CD4-positive, alpha-beta T cell treated with Interleukin-17A for 1 hour (primary cell): ENCODE measurements at places on chromosomes 5 and 9.

DNA sequence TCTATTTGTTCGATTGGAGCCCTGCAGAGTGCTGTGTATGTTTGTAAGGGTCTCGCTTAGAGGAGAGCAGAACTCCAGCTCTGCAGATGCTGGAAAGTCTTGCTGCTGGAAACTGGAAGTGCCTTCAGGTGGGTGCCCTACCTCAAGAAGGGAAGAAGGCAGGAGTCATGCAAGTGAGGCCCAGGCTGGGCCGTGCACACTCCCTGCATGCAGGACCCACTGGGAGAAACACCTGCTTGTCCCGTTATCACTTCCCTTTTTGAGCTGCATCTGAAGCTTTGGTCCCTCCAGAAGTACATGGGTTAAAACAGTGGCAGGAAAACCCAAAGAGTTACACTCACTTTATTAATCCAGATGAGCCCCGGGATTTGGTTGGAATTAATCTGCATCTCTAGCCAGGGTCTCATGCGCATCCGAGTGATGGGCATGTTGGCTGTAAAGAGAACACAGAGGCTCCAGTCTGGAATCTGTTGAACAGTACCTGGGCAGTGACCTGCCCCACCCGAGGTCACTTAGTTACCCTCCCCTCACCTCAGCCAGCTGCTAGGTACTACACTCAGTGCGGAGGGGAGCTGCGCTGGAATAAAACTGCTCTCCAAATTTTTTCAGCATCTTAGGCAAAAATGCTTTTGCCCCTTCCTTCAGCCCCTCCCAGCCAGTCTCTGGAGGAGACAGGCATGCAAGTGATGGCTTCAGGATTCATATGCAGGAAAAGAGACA lies 1.4 kb downstream of the IRF1 start:
- DNase-seq = peak; percentile 29

DNA sequence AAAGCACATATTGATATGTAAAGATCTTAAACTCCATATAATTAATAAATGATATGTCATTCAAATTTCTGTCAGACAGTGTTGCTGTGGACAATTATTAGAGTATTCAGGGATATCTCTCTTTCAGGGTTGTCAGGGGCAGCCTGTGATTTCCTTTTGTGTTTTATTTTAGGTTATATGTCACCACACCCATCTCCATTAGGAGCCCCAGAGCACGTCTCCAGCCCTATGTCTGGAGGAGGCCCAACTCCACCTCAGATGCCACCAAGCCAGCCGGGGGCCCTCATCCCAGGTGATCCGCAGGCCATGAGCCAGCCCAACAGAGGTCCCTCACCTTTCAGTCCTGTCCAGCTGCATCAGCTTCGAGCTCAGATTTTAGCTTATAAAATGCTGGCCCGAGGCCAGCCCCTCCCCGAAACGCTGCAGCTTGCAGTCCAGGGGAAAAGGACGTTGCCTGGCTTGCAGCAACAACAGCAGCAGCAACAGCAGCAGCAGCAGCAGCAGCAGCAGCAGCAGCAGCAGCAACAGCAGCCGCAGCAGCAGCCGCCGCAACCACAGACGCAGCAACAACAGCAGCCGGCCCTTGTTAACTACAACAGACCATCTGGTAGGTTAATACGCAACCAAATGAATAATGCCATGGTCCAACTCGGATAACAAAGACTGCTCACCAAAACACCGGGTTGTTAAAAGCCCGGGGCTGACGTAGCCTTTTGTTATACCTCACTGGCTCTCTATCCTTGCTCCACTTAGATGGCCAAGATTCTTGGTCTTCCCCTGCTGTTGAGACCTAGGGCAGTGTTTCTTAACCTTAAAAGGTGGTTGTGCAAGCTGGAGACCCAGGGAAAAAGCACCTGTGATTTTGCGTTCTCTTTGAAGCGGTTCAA lies 24.4 kb downstream of the SMARCA2 start:
- DNase-seq = no peak

DNA sequence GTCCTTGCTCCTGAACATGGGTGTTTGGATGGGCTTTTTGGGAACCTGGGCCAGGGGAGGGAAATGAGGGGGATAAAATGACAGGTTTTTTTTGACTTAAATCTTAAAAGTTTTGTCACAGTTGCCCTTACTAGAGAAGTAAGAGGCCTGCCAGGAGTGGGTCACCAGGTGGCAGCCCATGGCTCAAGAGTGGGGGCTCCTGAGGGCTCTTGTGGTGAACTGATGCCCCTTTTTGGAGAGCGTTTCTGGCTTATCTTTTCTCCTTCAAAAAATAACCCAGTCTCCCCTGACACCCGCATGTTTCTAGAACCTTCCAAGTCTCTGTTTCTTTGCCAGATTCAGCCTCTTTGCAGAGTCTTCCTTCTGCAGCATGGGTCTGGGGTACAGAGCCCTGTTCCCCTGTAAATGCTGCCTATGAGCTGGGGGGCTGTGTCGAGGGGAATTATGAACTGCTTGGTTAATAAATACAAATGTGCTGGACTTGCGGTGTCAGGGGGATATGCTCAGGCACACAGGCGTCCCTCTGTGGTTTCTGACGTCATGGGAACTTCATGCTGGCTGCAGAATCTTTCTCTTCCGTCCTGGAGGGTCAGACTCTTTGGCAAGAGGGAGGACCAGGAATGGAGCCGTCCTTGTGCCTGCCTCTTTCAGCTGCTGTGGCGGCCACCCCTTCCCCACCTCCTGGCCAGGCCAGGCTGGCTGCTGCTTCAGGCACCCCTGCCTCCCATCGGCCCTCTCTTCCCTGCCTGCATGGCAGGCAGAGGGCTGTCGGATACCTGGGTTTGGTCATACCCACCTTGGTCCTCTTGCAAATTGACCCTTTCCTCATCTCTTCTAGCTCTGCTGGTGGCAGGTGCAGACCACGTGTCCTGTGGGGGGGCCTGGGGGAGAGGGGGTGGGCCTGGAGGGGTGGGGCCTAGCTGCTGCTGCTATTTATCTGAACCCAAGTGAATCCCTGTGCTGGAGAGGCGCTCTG lies 30.1 kb downstream of the PTPA start:
- DNase-seq = peak; percentile 29

DNA sequence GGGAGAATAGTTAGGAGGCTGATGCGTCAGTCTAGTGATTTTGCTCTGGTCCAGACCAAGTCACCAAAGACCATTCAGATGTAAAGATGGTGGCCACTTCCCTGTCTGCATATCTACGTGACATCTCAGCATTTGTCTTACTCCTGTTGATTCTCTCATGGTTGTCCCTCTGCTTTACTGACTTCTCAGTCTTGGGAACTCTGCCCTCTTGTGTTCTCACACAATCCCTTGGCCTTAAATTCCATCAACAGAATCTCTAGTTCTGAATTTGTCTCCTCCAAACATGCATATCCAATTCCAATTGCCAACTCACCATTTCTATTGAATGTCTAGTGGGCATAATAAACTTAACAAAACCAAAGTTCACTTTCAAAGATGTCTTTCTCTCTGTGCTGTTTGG lies 147.8 kb downstream of the SLC24A2 start:
- DNase-seq = no peak

- no peak for DNase-seq
These were observed 90.9 kb upstream of the BOD1 start for GRCh38 chr5:173707392-173707791.

DNA sequence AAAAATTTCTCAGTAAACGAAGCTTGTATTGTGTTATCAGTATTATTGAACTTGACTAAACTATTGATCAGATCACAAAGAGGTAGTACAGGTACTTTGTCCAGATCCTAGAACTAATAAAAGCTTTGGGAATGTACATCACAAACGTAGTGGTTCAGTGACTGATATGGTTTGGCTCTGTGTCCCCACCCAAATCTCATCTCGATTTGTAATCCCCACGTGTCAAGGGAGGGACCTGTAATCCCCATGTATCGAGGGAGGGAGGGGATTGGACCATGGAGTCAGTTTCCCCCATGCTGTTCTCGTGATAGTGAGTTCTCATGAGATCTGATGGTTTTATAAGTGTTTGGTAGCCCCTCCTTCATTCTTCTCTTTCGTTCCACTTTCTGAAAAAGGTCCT lies 100.9 kb downstream of the ARRDC3 start:
- DNase-seq = no peak

DNA sequence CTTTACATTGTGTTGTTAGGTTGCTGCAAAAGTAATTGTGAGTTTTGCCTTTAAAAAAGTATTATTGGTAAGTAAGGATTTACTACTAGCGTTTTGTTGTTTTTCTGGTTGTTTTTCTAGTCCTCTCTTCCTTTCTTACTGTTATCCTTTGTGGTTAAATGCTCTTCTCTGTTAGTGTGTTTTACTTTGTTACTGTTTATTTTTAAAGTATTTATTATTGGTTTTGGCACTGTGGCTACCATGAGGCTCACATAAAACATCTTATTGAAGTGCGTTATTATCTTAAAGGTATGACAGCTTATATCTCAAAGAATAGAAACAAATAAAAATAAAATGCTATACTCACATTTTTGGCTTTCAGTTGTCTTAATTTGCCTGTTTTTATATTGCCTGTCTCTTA lies 17.6 kb downstream of the DMXL1 start:
- DNase-seq = no peak

- no peak for DNase-seq
These were observed 1.1 kb downstream of the GSN start for GRCh38 chr9:121268851-121269641.

- no peak for DNase-seq
These were observed 24.1 kb downstream of the RANBP3L start for GRCh38 chr5:36277521-36278176.

DNA sequence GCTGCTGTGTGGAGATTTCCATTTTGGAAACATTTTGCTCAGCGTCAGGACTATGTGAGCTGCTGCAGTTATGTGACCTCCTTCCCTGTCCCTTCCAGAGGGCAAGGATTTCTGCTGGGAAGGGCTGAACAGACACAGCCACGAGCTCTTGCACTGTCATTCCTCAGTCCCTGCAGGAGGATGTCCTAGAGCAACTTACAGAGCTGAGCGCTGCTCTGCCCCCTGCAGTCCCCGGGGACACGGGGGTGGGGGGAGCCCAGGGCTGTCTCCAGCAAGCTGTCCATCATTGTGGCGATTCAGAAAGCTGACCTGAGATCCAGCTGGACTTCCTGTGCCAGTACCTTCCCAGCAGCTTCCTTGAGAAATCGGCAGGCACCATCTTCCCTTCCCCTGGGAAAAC lies 28.0 kb upstream of the MAP1B start:
- DNase-seq = no peak

DNA sequence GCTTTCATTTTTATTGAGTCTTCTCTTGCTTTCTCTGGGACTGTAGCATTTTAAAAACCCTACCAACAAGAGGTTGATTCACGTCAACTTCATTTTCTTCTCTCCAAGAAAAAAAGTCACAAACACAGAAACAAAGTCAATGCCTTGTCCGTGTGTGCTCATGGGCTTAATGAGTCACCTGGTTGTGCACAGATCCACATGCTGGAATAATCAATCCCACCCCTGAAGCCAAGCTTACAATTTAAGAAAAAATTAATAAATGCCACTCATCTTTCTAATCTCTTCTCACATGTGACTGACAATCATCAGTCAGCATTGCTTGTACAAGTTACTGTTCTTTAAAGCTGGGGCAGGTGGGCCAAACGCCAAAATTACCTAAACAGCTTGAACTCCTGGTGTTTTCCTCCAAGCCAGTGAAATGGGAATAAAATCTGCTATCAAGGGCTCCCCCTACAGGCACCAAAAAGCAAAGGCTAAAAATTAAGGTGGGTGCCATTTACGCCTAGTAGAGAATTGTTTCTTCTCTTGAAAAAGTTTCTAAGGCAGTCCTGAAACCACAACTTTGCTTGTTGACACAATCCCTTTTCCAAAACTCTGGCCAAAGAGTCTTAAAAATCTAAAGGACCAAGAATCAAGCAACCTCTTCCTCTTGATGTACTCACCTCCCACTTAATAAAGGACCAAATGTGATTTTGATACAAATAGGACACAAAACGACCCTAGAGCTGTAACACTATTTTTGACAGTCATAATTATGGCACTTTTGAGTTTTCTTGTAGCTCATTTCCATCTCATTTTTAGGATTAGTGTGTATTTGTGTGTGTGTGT lies 21.3 kb downstream of the TRMO start:
- peak; percentile 68 for DNase-seq

DNA sequence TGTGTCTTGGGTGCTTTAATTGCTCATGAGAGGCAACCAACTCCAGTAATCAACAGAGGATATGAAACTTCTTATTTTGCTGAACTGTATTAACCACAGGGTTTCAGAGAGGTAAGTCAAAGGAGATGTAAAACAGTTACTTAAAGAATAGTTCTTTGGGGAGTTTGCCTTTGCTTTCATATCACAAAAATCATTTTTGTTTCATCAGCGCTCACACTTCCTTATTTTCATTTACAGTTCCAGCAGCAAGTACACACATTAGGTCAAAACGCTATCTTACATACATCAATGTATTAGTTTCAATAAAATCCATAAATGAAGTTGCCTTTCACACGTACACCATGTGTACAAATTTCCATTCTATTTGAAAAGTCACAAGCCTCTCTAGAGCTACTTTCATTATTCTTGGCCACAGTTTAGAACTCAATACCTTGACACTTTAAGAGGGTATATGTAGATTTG lies 50.1 kb downstream of the ST8SIA4 start:
- DNase-seq = peak; percentile 38

GRCh38 chr5:96203761-96204160 lies 229.3 kb downstream of the PCSK1 start:
- DNase-seq = no peak

GRCh38 chr9:18474783-18475182 lies 830 bp downstream of the ADAMTSL1 start:
- DNase-seq = no peak

DNA sequence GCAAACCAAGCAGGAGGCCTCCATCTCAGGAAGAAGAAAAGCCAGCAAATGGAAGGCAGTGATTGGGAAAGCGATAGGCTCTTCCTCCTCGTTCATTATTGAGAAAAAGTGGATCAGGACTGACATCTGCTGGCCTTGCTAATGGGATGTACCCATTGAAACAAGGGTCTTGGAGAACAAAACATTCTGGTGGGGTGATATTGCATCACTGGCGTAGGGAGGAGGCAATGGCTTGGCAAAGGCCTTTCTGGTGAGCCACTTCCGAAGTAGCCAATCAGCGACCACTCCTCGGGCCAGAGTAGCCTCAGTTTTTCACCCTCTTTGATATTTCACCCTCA lies 86.7 kb upstream of the NFIB start:
- DNase-seq = no peak

DNA sequence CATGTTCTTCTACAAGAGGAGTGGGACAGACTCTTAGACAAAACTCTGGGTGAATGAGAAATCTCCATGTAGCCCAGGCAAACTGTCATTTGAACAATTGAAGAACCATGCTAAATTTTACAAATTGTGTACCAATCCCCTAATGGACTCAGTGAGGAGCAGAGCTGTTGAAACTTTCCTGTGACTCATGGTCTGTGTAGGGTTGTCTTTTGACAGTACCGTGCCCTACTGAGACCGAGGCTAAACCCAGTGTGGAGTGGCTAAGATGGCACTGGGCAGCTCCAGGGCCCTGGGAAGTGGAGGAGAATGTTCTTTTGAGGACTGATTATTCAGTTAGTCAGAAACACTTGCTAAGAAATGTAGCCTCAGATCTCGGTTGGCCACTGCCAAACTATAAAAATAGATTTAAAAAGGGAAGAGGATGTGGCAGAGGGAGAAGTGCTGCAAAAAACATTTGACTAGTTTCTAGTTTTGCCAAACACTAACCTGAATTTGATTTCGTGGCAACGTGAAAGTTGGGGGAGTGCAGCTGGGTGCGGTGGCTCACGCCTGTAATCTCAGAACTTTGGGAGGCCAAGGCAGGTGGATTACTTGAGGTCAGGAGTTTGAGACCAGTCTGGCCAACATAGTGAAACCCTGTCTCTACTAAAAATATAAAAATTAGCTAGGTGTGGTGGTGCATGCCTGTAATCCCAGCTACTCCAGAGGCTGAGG lies 24.7 kb downstream of the POU4F3 start:
- DNase-seq = no peak
